DMS79 (cell line): ENCODE measurements at places on chromosomes 1 and 21.

DNA sequence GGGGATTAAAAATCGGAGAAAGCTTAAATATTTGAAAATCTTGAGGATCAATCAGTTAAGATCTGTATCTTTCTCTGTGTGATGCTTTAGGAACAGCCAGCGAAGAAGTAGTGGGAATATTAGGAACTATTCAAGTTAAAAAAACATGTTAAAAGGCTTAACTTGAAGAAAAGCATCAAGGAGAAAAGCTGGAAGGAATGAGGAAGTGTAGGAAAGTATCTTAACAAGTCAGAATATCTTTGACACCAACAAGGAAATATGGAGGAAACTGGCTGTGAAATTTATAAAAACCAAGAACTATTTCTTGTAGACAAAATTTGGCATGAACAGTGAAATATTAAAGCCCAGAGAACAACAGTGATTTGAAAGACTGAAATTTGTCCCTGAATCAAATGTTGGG, 60.4 kb downstream of the ATF6 start:
- DNase-seq, result no peak

DNA sequence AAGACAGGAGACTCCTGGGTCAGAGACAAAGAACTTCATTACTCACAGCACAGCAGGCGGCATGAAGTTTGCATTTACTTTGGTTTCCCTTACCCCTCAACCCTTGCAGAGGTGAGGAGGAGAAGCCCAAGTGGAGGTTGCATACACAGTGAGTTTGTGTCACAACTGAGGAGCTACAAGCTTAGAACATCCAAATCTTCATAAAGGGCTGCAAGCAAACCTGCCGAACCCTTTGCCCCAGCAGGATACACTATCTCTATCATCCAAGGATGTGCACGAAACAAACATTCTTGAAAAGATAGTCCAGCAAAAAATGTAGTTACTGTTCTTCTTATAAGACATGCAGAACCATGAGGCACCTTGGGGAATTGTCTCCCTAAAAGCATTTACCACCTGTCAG, 493.5 kb downstream of the SETD4 start:
- no peak for DNase-seq

DNA sequence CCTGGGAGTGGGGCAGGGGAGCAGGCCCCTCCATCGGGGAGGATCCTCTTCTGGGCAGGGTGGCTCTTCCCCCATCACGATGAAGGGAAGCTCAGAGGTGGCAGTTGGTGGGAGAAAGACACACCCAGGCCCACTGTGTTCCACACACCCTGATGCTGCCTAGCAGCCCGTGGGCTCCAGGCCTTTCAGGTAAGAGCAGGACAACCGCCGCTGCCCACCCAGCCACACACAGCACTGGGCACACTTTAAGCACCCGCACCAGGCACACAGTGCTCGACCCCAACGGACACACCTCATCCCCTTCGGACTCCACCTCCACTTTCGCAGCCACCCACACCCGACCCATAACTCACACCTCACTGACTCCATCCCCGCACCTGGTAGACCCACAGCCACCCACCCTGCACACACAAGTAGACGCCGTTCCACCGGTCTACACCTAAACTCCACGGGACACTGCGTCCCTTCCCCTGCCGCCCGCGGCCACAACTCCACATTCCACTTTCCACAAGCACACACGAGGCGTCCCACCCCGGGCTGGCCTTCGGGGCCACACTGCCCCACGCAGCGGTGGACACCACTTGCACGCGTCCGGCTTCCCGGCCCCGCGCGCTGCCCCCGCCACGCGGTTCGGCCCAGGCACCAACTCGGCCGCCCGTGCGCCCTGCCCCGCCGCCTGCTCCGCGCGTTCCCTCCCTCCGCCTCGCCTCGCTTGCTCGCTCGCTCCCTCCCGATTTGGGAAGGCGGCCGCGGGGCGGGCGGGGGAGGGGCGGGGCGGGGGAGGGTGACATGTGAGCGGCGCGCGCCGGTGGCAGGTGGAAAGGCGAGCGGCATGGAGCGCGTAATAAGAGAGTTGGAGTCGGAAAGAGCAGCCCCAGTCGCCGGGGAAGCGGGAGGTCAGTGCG, at the start of gene KCNQ4:
Gene KCNQ4 (plus strand): TSS at position 787 of the 905 bp plus-strand sequence. CDS start 307 bp downstream, outside the sequence.
- DNase-seq, result peak; percentile 25

DNA sequence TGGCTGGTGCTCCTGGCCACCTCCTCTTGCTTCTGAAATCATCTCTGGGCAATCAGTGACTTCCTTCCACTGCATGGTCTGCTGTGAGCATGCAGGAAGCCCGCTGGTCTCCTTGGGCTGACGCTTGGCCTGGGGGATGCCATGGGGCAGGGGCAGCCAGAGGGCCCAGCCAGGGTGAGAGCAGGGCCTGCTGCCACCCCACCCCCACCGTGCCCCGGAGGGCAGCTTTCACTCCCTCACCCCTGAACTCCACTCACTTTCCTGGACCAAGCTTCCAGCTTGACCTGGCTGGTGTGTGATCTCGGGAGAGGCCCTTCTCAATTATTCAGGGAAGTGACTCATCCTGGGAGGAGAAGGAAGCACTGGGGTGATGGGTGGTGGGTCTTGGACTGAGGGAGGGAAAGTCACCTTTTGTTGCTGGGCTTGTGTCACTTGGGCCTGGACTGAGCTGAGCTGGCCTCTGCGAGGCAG, 270.2 kb upstream of the CSF3R start:
- no peak for DNase-seq
